ENCODE measurements at places on chromosomes 6 and 20.
A peak's percentile ranks its signal among the peaks of the same experiment; 100 is the strongest.

- DNase-seq: no peak
Measured at GRCh38 chr20:11582060-11582459, 335.6 kb upstream of the BTBD3 start.

GRCh38 chr6:141988954-141989705 is 143.6 kb upstream of the GJE1 start:
- DNase-seq: peak; percentile 39

DNA sequence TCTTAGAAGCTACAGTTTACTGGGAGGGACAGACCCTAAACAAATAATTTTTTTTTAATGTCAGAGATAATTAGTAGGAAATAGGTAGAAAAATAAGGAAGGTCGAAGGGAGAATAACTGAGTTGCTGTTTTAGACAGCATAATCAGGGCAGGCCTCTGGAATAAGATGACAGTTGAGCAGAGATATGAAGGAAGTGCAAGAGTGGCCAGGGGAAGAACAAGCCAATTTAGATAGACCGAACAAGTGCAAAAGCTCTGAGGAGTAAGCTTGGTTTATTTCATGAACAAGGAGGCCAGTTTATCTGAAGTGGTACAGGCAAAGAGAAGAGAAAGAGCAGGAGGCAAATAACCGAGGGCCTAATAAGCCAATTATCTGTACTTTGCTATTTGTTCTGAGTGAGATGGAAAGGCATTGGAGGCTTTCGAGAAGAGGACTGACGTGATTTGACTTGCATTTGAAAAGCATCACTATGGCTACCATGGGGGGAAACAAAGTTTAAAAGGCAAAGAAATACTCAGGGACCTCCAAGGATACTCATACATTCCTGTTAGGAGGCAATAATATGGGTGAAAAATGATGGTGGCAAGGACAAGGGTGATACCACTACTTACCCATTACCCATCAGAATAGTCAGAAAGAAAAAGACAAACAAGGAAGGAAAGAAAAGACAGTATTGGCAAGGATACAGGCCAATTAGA is 19.7 kb downstream of the PROCR start:
- DNase-seq: no peak

DNA sequence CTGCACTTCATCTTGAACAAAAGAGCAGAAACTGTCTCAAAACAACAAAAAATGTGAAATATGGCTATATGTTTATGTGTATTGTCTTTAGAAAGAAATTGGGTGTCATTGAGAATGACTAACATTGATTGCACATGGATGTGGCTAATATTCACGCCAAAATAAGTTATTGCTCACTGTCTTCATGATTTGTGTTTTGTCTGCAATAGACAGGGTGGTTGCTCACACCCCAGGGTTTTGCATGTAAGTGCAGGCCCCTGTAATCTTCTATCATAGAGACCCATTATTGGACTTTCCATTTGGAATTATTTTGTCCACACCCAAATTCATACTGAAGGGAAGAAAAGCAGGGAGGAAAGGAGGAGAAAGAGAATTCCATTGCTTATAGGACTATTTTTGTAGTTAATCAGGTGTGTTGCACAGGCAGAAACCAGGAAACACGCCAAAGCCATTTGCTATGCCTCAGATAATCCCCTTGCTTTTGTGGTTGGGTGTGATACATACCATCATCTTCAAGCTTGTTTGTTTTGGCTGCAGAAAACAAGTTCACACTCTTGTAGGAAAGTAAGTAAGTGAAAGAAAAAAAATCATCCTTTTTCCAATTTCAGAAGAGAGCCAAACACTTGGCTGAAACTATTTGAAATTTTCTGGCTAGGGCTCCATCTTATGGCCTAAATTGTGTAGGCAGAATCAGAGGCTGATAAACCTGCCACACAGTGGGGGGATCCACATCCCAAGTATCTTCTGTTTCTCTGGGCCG is 214.1 kb downstream of the COL12A1 start:
- no peak for DNase-seq

GRCh38 chr20:49290608-49291191 is 12.8 kb upstream of the ZNFX1 start:
- DNase-seq: no peak

GRCh38 chr6:52286798-52287432 is 2.4 kb upstream of the MCM3 start:
- peak; percentile 59 for DNase-seq

GRCh38 chr6:14320332-14320731 is 202.8 kb downstream of the CD83 start:
- DNase-seq: no peak

- DNase-seq: no peak
Measured at GRCh38 chr6:25042536-25042935, 106.8 kb upstream of the RIPOR2 start.

DNA sequence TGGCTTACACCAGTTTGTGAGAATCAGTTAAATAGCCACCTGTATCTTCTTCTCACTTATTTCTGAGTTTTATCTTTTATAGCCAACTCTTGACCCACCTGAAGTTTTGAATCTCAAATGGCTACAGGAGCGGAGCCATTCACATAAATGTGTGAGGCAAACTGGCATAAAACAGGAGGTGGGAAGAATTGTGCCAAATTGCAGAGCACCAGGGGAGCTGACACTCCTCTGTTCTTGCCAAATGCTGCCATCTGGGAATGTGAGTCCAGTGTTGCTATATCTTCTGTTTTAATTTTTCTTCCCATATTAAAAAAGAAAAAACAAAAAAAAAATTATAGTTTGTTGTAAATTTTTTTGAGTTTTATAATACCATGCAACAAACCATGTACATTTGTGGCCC is 17.0 kb upstream of the RNF146 start:
- DNase-seq: no peak

DNA sequence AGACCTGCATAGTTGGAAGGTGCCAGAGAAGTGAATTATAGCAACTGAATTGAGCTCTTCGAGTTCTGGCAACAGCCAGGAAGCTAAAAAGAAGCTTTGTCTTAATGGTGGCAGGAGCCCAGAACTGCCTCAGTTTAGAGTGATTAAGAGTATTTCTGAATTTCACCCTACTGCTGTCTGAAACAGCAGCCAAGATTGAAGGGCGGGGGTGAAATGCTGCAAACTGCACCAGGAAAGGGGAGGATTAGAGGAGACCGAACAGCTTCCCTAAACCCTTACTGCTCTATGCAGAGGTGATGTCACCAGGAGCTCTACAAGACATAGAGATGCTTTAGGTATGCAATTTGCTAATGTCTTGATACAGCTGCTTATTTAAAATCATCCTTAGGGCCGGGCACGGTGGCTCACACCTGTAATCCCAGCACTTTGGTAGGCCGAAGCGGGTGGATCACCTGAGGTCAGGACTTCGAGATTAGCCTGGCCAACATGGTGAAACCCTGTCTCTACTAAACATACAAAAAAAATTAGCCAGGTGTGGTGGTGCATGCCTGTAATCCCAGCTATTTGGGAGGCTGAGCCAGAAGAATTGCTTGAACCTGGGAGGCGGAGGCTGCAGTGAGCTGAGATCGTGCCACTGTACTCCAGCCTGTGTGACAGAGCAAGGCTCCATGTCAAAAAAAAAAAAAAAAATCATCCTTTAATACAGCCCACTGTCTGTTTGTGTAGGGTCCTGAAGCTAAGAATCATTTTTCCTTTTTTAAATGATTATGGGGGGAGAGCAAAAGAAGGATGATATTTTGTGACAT is 91.7 kb upstream of the IYD start:
- DNase-seq: no peak

- peak; percentile 73 for DNase-seq
Measured at GRCh38 chr20:44020406-44021148, 105.9 kb downstream of the TOX2 start.

GRCh38 chr20:51560550-51561307 is 18.2 kb upstream of the NFATC2 start:
- DNase-seq: no peak

GRCh38 chr20:25054995-25055629 is 2.8 kb downstream of the ACSS1 start:
- DNase-seq: no peak

DNA sequence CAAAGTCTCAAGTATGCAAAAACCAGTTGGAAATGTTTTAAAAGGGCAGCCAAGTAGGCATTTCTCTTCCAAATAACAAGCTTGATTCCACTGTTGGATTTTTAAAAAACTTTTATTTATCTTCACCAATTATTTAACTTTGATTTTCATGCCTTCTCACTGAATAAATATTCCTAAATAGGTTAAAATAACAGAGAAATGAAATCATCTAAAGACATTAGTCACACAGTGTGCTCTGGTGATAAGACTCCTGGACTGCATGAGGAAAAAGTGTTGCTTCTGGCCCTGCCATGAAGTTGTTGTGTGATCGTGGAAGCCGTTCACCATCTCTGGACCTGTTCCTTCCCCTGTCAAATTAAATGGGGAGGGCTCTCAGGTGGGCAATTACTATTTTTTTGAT is 33.8 kb upstream of the IGF2R start:
- no peak for DNase-seq

DNA sequence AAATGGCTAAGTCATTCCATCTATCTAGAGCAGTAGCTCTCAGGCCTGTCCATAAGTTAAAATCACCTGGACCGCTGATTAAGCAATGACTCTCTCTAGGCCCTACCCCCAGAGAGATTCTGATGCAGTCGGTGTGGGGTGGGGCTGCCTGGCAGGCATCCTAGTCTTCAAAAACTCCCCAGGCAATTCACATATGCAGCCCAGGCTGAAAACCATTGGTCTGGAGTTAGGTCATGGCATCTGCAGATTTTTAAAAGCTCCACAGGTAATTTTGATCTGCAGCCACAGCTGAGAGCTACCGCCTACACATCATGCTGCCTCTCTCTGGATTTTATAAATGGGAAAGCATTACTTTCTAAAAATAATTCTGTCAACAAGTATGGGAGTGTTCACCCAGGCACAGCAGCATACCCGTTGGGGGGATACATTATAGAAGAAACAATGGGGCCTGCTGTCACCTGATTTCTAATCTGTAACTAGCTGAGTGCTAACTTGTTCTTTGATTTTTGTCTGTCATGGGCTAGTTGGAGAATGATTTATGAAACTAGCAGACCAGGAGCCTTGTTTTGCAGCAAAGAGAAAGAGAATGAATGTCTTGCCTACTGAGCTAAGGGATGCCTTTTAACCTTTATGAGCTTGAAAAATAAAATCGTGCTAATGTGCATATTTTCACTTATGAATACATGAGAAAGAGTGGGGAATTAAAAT is 44.1 kb upstream of the ATXN1 start:
- peak; percentile 32 for DNase-seq

- DNase-seq: peak; percentile 40
Measured at GRCh38 chr6:5457983-5458683, 196.8 kb downstream of the FARS2 start.

DNA sequence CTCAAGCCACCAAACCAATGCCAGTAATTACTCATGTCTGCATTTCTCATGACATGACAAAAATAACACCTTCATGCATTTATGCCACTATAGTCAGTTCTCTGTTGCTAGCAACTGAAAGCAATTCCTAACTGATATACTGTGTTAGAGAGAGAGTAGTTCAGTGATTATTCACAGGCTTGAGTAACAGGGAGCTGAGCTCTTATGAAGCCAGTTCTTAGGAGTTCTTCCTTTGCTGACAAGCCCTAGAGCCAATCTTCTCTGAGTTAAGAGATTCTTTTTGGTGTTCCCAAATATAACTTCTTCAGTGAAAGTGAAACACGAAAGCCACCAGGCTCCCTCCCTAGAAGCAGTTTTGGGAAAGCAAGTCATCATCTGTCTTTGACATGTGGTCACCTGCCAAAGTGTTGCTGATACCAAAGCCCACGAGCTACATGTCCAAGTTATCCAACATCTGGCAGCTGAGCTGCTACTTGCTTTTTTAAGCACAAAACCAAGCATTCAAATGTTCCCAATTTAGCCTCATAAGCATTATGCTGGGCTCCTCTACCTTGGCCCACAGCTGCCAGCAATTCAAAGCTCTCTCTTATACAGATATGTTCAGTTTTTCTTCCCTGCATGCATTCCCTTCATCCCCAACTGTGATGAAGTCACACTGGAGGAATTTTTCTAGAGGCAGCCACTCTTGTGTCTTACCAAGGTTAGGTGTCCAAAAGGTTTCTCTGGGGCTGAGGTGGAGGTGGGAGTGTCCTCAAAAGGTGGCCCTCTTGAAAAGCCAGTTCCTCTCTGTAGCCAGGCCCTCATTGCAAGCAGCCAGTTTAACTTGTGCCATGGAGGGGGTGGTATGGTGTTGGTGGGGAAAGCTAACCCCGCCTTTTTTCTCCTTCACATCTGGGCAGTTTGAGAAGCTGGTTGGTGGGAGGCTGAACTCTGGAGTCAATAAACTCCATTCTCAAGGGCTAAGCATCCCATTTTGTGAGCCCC is 92.7 kb upstream of the ARMC2 start:
- DNase-seq: no peak

DNA sequence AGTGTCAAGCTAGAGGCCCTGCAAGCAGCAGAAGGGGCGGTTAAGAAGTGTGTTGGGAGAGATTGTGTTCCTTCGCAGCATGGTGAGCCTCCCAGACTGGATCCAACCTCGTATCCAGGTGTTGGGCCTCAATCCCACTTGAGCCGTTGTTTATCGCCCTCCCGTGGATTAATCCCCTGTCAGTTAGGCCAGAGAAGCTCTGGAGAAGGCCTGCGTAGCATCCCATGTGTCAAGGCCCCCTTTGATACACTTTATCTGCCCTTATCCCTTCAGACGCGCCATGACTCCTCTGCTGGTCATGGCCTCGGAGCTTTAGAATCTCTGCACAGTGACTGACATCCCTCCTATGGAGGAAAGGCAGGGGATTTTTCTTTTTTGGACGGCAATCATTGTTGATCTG is 181.0 kb downstream of the ZFP64 start:
- DNase-seq: no peak

- DNase-seq: no peak
Measured at GRCh38 chr6:15322781-15323536, 77.1 kb downstream of the JARID2 start.

DNA sequence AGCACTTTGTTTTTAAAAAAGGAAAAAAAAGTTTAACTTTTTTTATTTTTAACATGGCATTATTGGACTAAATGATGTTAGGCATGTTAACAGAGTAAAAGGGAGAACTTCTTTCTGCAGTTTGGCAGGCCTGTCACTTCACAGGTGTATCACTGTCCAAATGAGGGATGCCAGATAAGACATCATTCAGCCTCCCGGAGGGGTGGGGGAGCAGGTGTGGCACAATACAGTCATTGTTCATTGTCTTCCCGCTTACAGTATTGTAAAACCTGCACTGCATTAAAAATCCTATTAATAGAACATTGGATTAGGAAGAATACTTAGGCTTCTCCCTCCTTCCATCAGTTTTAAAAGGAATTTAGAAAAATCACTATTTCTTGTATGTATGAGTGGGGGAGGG is 80.7 kb downstream of the CARMIL1 start:
- DNase-seq: peak; percentile 29

- no peak for DNase-seq
Measured at GRCh38 chr6:166441325-166442078, 58.8 kb upstream of the MPC1 start.

- no peak for DNase-seq
Measured at GRCh38 chr6:14709900-14710299, 536.0 kb upstream of the JARID2 start.

DNA sequence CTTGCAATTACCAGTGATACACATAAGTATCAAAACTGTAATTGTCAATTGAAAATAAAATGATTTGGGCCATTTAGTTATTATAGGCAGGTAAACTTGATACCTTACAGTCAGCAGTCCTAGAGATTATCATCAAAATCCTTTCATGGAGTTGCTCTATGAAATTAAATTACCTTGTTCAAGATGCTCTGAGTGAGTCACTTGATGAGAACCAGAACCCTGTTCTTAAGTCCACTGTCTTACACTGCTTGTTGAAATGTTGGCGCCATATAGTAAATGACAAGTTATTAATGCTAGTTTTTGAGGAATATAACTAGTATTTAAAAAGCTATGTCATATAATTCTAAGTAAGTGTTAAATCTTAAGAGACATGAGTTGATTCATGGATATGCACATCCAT is 37.2 kb upstream of the BAG2 start:
- DNase-seq: no peak
